DND-41 (cell line): ENCODE measurements at places on chromosomes 13 and 19.

DNA sequence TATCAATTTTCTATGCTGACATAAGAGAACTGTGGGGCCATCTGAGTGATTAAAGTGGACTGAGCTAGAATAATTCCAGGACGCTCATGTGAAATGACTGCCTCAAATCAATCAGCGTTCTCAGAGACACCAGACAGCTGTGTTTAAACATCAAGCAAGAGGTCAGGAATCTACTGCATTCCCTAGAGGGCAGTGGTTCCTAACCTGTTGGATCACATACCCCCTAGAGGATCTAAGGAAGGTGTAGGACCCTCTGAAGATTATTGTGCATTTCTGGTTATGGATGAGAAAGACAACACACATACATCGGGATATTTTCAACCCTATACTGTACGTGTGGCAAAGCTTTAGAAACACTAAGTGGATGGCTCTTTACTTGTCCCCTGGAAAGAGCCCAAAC, 51.8 kb upstream of the FREM2 start:
- DNase-seq, result no peak

DNA sequence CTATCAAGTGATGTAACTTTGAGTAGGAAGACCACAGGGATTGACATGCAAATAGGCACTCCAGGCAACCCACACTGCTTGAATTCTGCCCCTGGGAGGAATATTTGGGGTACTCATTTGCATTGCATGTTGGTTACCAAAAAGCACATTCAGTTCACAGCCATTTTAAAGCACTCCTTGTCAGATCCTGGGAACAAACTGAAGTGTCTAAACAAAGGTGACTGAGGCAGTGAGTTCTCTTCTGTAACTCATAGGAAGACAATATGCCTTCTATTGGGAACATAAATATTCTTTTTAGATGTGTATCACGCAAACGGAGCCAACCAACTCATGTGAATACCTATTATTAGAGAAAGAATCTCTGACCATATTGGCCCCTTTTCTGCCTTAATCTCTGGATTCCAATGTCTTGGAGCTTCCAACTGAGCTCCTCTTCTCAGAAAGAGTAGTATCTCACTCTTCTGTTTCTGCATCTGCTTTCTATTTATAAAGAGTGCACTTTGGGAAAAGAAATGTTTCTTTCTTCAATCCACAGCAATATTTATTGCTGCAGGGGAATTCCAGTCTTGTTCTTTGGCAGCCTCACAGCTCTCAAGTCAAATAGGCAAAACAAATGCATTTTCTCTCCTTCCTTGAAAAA, 125.7 kb upstream of the NBEA start:
- no peak for DNase-seq

- DNase-seq, result no peak
Measured at GRCh38 chr19:952680-953444, 27.0 kb downstream of the ARID3A start.

DNA sequence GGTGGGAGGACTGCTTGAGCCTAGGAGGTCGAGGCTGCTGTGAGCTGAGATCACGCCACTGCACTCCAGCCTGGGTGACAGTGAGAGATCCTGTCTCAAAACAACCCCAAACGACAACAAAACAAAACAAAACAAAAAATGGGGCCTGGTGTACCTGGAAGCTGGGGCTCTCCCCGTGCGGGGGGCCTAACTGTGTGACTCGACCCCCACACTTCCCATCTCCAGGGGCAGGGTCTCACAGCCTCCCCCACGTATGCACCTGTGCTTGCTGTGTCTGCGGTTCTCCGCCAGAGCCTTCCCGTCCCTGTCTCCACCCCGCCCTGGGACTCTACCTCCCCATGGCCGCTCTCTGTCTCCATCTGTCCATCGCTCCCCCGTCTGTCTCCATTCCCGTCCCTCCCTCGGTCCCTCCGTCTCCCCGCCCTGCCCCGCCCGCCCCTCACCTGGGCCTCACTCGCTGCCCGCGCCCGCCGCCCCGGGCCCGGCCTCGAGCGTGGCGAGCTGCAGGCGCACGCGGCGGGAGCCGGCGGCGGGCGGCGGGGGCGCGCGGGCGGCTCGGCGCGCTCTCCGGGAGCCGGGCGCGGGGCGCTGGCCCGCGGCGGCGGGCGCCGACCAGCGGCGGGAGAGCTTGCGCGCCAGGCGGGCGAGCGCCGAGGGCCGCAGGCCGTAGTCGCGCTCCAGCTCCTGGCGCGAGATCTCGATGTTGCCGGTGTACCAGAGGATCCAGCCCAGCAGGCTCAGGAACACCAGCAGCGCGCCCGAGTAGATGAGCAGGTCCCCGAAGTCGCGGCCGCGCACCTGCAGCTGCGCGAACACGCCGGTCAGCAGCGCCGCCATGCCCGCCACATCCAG, 587 bp downstream of the TMEM238 start:
- DNase-seq, result peak; percentile 66

DNA sequence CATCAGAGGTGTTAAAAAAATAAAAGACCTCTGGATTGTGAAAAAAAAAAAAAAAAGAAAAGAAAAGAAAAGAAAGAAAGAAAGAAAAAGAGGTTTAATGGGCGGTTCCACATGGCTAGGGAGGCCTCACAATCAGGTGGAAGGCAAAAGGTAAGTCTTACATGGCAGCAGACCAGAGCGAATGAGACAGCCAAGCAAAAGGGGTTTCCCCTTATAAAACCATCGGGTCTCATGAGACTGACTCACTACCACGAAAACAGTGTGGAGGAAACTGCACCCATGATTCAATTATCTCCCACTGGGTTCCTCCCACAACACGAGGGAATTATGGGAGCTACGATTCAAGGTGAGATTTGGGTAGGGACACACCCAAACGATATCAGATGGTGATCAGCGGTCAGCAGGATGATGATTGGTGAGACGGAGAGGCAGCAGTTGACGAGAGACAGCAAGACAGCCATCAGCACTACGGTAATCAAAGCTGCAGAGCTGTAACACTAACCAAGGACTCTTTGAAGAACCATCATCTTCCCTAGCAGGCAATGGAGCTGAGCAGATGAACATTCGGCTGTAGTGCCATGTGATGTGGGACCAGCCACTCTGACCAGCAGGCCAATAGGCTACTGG, 3.9 kb upstream of the CD209 start:
- DNase-seq, result no peak

DNA sequence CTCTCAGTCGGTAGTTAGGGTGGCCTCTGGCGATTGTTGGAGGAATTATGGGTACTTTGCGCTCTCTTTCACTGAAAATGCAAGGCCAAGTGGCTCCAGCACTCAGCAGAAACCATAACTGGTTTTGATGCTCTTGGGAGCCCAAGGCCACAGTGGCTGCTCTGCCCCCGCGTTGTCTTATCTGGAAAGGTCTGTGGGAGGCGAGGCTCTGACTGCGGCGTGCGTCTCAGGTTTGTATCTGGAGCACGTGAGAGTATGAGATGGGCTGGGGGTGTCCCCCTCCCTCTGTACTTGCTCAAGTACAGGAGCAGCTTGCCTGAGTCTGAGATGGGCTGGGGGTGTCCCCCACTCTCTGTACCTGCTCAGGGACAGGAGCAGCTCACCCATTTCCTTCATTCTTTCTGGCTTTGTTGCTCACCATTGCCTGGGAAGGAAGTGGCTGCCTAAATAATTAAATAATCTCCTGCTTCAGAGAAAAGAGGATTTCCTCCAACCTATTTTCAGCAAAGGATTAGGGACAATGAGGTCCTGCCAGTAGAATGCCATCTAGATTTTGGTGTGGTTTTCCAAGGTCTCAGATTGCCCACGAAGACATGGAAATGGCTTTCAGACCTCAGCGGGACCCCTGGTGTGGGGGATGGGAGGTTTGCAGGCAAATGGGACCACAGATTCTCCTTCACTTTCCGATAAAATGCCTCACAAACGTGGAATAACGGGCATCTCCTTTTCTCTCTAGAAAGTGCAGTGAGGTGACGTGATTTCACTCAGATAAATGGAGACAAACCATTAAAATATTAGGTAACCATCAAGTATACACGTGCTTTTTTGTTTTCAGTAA, 14.7 kb downstream of the ATP11A start:
- DNase-seq, result no peak

DNA sequence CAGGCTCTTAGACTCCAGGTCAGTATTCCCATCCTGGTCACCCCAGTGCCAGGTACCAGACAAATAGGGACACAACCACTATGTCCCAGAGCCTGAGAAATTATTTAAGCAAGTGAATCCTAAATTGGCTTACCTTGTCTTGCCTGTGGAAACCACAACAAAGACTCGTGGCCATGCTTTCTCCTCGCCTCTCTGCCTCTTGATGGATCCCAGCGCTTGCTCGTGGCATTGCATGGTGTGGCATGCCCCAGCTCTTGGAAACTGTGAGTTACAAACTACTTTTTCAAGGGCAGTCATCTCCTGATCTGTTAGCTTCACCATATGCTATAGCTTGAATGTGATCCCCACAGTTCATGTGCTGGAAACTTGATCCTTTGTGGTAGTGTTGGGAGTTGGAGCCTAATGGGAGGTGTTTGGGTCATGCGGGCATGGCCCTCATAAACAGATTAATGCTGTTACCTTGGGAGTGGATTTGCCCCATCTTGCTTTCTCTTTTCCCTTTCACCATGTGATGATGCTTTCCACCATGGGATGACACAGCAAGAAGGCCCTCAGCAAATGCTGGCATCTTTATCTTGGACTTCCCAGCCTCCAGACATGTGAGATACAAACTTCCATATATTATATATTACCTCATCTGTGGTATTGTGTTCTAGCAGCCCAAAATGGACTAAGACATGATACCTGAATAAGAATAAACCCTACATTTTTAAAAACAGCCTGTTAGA, 31.2 kb downstream of the SPRYD7 start:
- DNase-seq, result peak; percentile 48

DNA sequence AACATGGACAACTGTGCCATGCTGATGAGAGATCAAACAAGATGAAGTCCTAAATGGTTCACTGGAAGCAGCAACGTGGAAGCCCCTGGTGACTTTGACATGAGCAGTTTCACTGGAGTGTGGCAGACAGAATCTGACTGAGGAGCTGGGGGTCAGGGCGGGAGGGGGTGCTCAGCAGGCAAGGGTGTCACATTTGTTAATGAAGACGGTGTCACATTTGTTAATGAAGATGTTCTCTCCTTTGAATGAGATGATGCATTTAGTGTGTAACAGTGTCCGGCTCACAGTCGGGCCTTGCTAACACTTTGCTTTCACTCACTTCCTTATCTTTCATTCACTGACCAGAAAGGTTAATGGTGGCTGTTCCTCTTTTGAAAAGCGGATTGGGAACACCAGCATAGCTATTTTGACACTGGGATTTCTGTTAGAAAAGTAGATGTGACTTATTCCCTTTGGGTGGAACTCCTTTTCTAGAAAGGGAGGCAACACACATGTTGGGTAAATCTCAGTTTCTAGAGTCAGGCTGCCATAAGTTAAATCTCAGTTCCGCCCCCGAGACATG, 693.7 kb downstream of the UQCRFS1 start:
- no peak for DNase-seq

DNA sequence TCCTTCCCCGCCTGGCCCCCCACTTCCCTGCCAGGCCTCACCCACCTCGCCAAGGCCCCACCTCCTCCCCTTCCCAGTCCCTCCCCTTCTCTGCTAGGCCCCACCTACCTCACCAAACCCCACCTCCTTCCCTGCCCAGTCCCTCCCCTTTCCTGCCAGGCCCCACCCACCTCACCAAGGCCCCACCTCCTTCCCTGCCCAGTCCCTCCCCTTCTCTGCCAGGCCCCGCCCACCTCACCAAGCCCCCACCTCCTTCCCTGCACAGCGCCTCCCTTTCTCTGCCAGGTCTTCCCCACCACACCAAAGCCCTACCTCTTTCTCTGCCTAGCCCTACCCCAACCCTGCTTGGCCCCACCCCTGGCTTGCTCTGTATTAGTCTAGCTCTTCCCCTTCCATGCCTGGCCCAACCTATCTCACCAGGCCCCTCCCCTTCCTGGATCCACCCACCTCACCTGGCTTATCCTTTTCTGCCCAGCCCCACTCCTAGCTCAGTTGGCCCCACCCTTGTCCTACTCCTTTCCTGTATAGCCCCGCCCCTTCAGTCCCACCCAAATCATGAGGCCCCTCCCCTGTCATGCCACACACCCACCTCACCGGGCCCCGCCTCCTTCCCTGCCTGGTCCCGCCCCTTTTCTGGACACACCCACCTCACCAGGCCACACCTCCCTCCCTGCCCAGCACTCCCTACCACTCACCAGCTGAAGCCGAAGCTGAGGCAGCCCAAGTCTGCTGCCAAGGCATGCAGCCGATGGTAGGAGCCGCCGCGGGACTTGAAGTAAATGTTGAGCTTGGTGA, 16.2 kb downstream of the CERS1 start:
- DNase-seq, result peak; percentile 60

DNA sequence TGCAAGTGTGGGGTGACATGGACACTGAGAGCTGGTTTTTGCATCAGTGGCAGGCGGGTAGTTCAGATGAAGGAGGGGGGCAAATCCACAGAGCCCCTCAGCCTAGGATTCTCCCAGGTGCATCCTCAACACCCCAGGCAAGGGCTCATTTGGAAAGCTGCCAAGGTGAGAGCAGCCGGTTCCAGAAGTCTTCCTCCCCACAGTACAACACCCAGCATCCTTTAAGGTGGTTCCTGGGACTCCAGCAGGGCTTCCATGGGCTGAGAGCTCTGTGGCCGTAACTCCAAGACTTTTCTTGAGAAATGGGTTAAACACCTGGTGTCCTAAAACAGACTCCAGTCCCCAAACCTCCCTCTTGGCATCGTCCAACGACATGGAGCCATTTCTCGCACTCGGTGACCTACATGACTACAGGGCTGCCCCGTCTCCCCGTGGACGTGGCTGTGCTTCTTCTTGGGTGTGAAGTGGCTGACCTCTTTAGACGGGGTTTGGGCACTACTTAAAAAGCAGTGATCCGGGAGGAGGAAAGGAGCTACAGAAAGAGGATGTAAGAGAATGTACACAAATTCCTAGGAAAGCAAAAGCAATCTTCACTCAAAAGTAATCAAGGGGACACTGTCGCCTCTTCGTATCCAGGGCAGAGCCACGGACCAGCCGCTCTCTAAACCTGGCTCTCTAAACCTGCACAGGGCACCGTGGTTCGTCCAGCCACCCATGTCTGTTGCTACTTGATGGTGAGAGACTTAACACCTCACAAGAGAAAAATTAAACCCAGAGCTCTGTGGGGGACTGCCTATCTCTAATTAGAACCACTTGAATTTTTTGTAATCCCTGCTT, 25.5 kb downstream of the RANBP3 start:
- no peak for DNase-seq

DNA sequence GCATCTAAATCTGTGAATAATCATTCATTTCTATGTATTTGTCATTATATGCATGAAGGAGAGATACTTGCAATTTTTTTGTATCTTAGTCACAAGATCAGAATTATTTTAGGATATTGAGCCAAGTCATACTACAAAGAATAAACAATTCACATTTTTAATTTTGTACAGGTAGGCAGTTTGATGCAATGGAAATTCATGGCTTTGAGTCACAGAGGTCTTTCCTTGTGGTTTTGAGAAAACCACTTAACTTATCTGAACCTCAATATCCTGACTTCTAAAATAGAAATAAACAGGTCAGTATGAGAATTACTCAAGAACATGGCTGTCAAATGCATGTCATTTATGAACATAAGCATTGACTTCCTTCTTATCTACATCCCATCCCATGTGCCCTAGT, 221.4 kb upstream of the SLC10A2 start:
- no peak for DNase-seq

- peak; percentile 55 for DNase-seq
Measured at GRCh38 chr19:8517551-8518442, 3.8 kb upstream of the ZNF414 start.

GRCh38 chr13:73069206-73069805, 10.5 kb downstream of the KLF5 start:
- no peak for DNase-seq

- no peak for DNase-seq
Measured at GRCh38 chr19:13231663-13232062, 81.5 kb downstream of the IER2 start.
